ENCODE measurements at places on chromosomes 2 and 18.

GRCh38 chr2:113895819-113896563 is 6.1 kb downstream of the ACTR3 start:
- DNase-seq, result no peak

DNA sequence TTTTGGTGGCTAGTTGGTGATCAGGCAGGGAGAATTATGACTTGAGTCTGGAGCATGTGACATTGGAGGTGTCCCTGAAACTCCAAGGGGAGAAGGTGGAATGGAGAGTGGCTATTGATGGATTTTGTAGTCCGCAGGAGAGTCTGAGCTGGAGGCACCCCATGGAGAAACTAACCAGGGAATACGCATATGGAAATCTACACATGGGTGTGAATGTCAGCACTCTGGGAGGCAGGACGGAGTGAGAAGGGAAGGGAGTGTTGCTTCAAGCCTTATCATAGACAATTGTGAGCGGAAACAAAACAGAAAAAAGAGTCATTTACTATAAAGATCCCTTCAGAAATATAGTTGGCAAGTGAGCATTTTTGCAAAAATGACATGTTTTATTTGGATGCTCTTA is 667 bp upstream of the SCYGR4 start:
- DNase-seq, result no peak

DNA sequence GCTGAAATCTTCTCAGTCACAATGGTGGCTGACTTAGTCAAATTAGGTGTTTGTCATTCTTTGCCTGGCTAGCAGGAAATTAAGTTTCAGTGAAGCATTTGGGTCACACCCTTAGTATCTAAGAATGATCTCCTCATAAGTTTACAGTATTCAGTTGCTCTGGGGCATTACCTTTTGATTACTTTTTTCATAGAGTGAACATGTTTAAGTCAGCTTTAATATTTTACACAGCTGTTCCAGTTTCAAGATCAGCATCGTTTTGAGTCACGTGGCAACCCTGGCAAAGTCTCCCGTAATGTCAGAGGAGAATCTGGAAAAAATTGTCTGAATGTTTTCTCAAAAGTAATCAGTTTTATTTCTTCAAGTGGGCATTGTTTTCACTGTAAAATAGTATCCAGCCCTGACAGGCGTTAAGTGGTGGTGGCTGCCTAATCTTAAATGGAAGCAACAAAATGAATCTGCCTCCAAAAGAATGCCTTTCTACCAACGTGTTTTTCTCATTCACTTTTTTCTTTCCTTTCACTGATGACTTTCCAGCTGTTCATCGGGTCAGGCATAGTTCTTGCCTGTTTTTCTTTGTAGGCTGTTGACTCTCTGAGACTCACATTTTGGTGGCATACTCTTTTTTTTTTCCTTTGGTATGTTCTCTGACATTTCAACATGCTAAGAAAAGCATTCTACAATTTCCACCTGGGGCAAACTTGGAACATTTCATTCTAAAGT is 319.6 kb upstream of the TCF4 start:
- DNase-seq, result no peak

GRCh38 chr2:227996366-227996765 is 124.9 kb downstream of the DAW1 start:
- DNase-seq, result no peak

DNA sequence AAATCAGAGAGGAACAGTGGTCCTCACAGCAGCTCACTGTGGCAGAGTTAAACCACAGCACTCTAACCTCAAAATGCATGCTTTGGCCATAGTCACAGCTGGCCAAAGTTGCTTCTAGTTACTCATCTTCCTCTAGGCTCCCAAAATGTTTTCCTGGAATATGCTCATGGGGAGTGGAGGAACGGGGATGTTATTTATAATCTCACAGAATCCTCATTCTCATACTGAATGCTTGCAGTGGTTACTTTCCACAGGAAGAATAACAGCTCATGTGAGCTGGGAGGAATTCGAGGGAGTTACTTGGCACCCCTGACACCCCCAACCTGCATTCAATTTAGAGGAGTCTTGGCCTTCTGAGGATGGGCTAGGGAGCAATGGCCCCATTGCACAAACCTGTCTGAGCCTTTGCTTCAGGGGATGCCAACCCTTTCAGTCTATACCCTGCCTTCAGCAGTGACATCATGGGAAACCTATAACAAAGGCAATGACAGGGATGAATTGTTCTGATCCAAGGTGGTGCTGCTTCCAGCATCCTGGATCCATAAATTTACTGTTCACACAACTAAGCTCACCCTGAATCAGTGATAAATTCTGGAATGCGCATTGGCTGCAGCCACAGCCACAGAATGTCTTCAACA is 22.4 kb upstream of the CCBE1 start:
- no peak for DNase-seq

- DNase-seq, result no peak
These were observed 13.7 kb downstream of the IGFBP5 start for GRCh38 chr2:216681683-216682082.

DNA sequence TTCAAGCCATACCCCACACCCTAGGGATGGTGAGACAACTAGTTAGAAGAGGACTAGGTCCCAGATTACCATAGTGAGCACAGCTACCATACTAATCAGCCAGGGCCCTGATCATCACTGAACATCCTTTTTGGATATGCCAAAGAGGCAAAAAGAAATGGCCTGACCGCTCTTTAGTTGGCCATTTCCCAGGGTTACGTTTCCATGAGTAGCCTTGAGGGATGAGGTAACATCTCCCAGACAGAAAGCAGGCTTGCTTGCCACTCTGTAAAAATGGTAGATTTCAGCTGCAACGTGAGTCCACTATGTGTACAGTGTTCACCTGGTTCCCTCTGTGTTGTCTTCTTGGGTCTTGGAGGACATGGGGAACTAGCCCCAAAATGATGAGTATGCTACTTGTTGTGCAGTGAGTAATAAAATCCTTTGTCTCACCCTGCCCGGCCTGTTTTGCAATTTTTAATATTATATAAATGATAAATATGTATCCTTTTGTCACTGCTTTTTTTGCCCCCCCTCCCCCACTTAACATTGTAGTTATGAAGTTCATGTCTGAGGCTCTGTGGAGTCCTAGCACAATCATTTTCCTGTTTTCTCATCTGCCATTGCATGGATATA is 8.9 kb upstream of the GALM start:
- DNase-seq, result no peak

DNA sequence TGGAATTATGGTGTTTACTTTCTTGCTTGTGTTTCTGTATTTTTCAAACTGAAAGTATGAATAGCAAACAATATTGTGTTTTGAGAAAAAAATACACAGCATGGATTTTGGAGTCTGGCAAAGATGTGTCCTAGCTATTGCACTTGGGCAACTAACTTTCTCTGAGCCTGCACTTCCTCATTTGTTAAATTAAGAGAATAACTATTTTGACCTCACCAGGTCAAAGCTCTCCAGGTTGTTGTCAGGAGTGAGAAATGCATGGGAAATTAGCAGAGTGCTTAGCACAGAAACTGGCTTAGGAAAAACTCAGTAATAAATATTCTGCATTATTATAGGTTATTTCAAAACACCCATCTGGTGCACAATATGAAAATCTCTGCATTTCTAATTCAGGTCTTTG is 28.2 kb downstream of the LYPD1 start:
- DNase-seq, result no peak

DNA sequence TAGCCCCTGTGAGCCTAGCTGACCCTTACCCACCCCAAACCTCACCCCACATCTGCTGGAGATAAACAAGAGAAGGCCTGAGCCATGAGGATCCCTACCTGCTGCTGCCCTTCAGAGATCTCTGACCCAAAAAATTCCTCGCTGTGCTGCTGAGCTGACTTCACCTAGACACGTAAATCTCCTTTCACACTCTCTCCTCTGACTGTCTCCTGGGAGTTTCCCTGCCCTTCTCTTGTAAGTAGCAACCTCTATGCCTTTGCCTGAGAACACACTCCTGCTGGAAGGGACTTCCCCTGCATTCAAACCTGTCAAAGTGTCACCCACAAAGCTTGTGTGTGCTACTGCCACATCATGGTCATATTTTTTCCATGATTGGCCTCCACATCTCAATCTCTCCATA is 134.2 kb upstream of the NOL4 start:
- DNase-seq, result no peak

DNA sequence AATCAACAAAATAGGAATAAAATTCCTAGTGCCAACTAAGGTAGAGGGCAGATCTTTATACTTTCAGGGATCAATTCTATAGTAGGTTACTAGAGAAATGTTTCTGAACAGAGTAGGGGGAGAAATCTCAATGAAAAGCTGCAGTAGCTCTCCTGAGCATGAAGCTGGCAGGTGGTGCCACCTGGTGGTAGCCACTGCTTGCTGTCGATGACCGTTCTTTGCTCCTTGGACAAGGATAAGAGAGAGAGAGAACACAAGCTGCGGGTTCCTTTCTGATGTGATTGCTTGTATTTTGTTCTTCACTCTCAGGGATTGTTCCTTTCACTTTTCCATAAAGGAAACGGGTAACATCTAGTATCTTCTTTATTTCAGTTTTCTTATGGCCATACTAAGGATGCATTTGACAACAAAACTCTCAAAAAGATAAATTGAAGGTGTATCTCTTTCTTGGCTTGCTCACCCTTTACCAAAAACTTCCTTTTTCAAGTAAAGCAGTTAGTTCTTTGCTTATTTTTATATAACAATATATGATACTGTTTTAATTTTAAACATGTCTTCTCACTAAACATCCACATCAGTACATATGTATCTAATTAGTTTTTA is 18.6 kb upstream of the MRPL19 start:
- no peak for DNase-seq

GRCh38 chr2:186569897-186570296 is 20.0 kb upstream of the ITGAV start:
- no peak for DNase-seq

- DNase-seq, result no peak
These were observed 45.5 kb downstream of the DPP4 start for GRCh38 chr2:162028511-162028910.

GRCh38 chr2:188399159-188399558 is 107.5 kb downstream of the GULP1 start:
- no peak for DNase-seq

DNA sequence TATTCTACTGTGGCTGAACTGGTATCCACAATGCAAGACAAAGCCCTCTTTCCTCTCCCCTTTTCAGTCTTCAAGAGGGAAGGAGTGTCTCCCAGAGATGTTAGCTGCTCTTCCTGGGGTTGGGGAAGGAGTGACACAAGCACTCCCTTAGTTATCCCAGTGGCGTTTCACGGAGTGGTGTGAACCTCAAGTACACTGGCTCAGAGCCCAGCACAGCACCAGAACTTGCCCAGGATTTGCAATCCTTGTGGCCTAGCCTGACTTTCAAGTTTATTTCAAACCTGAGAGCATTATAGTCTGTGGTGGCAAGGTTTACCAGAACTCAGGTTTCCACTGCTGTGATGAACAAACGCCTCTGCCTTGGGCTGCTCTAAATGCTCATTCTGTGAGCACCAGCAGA is 162.5 kb downstream of the CCDC102B start:
- DNase-seq, result no peak

- no peak for DNase-seq
These were observed 171.5 kb downstream of the EVA1A start for GRCh38 chr2:75389271-75389670.

DNA sequence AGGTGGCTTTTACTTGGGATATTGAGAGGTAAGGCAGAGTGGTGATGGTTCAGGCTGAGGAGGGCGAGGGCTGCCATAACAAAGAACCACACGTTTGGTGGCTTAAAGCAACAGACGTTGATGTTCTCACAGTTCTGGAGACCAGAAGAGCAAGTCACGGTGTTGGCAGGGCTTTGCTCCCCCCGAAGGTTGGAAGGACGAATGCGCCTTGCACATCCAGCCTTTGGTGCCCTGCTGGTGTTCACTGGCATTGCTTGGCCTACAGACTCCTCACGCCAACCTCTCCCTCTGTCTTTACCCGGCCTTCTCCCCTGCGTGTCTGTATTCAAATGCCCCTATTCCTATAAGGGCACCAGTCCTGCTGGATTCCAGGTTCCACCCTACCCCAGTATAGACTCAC is 125.4 kb downstream of the TPO start:
- DNase-seq, result no peak

DNA sequence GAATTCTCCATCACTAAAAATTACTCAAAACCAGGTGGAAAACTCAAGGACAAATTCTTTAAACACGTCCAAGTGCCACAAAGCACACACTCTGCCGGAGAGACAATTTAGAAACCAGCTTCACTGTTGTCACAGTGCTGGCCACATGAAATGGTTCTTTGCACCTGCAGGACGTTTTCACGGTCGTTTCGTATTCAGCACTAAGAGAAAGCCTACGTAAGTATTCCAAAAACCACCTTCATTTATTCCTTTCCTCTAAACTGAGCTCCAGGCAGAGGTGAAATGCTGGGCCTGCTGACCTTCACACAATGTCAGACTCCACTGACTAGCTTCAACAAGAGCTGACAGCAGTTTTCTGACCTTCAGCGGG is 680 bp downstream of the ATP5F1A start:
- no peak for DNase-seq

DNA sequence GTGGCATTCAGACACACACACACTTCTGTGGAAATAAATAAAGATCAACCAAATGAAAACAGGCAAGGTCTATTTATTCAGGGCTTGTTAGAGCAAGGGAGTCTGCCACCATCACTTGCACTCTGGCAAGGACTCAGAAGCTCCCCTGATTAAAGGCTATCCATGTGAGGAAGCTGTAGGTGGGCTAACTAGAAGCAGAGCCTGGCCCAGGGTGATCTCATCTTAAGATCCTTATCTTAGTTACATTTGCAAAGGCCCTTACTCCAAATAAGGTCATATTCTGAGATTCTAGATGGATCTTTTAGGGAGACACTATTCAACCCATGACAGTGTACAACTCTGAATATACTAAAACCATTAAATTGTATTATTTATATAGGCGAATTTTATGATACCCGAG is 190.0 kb upstream of the SRD5A2 start:
- DNase-seq, result no peak

DNA sequence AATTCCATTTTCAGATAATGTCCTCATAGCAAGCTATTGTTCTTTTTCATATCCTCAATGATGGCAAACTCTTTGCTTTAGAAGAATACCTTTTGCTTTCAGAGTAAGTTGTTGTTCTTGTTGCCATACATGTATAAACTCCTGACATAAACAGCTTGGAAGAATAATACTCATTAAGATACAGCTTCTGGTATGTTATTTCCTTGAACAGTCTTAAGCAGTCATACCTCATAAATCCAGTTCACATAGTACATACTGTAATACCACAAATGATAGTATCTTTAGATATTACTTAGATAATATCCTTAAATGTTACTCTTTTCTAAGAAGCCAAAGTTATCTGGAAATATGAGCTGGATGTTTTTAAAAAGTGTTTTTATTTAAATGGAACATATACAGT is 23.2 kb downstream of the METTL8 start:
- no peak for DNase-seq

DNA sequence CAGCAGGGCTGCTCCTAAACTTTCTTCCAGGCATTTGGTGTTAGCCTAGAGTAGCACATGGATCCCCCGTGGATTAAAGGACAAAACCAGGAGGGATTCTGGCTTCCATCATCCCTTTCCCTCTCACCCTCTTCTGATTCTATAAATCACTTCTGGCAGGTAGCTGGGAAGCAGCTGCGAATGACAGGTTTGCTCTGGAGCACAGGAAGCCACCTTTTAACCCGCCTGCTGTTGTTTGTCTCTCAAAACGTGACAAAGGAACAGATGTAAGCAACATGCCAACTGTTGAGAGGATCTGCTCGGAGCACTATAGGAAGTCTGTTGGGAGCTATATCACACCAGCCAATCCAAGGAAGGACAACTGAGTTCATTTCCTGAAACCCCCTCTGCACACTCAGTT is 101.9 kb downstream of the ACTR2 start:
- no peak for DNase-seq
